ENCODE measurements at places on chromosomes 6 and 20. TPM values are rescaled to one million over a fixed set of nuclear protein-coding genes. Genes with fewer than 3 reads are reported as not detected.

The PLA2G7 gene
- total RNA-seq = not detected

The MUCL3 gene
- not detected for total RNA-seq

DNA sequence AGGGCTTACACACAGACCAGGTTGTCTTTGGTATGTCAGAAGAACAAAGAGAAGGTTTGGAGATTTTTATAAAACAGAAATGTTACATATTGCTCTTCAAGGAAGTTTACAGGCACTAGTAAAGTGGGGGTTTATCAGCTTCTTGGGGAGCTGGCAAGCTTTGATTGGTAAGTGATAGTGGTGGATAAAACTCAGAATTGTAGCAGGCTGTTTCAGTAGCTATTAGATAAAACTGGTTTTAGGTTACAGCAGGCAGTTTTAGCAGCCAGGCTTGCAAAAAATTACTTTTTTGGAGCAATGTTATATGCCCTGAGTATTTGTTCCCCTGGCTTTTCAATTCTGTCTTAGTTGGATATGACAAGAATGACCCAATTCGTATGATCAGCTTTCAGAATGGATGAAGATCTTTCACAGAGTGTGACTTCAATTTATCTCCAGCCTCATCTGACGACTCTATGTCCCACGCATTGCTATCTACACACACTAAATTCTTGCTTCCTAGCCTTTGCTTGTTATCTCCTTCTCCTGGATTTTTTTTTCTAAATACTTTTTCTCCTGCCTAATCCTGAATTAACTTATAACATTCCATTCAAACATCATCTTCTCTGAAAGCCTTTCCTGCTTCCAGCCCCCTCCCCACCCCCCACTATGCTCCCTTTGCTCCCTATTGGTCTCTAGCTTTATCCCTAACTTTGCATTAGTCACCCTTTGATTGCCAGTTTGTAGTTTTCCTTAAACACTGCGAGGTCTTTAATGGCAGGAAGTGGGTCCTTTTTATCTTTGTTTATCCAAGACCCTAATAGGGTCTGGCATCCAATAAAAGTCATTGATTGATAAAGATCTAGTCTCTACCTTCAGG is 1.0 kb upstream of the TOMM34 start:
- DNase-seq = no peak

DNA sequence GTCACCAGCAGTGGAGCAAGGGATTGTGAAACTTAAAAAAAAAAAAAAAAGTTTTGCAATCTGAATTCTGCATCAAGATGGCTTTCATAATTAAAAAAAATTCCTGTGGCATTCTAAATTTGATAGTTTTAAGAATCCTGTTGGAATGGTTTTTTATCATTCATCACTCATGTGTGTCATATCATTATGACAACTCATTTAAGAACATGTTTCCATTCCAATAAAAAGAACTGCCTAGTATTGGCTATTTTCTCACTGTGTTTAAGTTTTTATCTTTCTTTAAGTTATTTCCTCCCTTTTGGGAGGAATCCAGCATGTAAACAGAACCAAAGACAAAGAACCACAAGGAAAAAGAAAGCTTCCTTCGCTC is 26.2 kb upstream of the RHAG start:
- no peak for DNase-seq

- peak; percentile 40 for DNase-seq
Measured at GRCh38 chr6:167650730-167651317, 175.9 kb upstream of the AFDN start.

- DNase-seq = peak; percentile 93
Measured at GRCh38 chr6:117547688-117548621, 54.4 kb downstream of the GOPC start.

The GGT7 gene
- total RNA-seq = 10.4 TPM

- no peak for DNase-seq
Measured at GRCh38 chr6:56002336-56002735, 126.9 kb upstream of the BMP5 start.

DNA sequence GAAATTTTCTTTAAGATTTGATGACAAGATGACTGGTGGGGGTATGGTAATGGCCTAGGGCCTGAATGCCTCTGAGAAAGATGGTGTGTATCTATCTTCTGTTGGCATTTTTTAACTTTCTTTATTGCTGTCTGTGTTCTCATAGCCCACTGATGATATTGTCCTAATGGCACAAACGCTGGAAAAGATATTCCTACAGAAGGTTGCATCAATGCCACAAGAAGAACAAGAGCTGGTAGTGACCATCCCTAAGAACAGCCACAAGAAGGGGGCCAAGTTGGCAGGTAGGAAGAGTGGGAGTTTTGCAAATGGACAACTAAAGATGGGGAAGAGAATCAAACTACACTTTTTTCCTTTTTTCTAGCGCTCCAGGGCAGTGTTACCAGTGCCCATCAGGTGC is 7.5 kb downstream of the BRD2 start:
- DNase-seq = no peak

DNA sequence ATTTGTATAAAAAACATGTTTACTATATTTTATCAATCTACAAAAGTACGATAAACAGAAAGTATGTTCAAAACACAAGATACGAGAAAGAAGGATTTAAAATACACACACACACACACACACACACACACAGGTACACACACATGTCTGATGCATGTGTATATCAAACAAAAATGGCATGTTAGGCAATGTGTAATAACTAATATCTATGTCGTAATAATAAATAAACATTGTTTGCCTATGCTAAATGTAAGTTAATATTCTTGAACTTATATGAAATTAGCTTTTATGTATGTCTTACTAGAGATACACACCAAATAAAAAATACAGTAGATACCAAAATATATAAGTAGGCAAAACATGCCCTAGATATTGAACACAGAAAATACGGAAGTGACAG is 894.9 kb downstream of the EYS start:
- no peak for DNase-seq

- DNase-seq = no peak
Measured at GRCh38 chr6:109224107-109224875, 129.0 kb downstream of the CEP57L1 start.

Measured in chondrocyte (in vitro differentiated cells).